ENCODE measurements at places on chromosomes 11 and 22.

DNA sequence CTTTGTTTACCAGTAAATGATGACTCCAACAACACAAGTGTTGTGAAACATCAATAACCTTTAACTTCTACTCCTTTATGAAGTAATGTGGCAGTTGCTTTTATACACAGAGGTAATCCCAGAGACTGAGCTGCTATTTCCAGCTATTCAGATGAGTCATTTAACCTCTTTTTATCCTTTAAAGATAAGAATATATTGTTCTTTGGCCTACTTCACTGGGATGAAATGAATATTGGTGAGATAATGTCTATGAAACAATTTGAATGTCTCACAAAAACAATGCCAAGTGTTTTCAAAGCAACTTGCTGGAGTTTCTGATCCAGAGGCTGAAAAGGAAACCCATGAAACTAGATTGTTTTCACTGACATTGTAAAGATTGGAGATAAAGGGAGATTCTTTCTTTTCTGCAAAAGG, 564.4 kb upstream of the LUZP2 start:
- no peak for DNase-seq

- peak; percentile 12 for DNase-seq
Observed at GRCh38 chr11:58334708-58335107, 24.2 kb downstream of the OR5B17 start.

- no peak for DNase-seq
Observed at GRCh38 chr11:47837292-47837691, 10.9 kb downstream of the NUP160 start.

GRCh38 chr11:99505831-99506230, 485.1 kb downstream of the CNTN5 start:
- DNase-seq = no peak

DNA sequence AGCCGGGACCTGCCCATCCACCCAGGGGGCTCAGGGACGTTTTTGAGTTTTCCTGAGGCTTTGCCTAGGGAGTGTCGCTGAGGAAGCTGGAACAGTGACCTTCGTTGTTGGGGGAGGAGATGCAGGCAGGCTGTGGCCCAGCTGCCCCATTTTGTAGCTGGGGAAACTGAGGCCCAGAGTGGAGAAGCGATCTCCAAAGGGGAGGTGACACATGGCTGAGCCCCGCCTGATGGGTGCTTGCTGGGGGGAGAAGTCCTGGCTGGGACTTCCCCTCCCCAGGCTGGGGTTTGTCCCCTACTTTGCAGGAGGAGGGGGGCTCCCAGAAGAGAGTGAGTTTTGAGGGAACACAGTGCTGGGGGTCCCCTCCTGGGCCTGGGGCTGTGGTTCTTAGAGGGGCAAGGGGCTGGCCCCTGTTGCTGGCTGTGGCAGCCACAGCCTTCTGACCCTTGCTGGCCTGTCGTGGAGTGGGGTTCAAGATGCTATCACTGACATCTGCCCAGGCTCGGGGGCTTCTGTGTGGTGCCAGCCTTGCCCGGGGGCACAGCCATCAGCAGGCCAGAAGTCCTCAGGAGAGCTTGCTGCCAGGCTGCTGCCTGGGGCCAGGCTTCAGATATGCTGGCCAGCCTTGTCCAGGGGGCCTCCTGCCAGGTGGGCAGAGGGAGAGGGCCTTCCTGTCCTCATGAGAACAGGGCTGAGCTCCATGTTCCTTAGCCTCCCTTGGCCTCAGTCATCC, 21.4 kb downstream of the KCNQ1 start:
- DNase-seq = no peak

- no peak for DNase-seq
Observed at GRCh38 chr11:99535406-99535805, 514.7 kb downstream of the CNTN5 start.

- no peak for DNase-seq
Observed at GRCh38 chr22:42800451-42801251, 56.4 kb downstream of the ARFGAP3 start.

- no peak for DNase-seq
Observed at GRCh38 chr11:76788661-76789442, 5.7 kb downstream of the TSKU start.

GRCh38 chr11:114354076-114354475, 46.2 kb downstream of the C11orf71 start:
- DNase-seq = peak; percentile 85

- DNase-seq = peak; percentile 90
Observed at GRCh38 chr22:27420817-27421361, 380.7 kb downstream of the MN1 start.
